ENCODE measurements at places on chromosomes 12 and 14.

DNA sequence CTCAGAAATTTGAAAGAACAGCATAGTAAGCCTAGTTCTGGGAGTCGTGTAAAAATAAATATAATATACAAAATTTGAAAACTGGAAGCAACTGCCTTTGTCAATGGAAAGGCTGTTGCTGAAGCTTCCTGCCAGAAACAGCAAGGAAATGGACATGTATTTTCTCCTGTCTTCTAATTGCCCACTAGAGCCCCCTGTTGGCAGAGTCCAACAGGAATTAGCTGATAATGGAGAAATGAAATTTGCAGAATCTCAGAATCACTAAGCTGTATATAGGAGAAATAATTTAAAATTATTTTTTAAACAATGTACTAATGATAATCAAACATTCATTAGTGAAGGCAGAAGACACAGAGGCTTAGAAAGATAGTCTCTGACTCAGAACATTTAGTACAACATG is 414.8 kb downstream of the SLC6A15 start:
- no peak for DNase-seq

GRCh38 chr12:81597928-81598604 is 161.1 kb downstream of the PPFIA2 start:
- DNase-seq: no peak

DNA sequence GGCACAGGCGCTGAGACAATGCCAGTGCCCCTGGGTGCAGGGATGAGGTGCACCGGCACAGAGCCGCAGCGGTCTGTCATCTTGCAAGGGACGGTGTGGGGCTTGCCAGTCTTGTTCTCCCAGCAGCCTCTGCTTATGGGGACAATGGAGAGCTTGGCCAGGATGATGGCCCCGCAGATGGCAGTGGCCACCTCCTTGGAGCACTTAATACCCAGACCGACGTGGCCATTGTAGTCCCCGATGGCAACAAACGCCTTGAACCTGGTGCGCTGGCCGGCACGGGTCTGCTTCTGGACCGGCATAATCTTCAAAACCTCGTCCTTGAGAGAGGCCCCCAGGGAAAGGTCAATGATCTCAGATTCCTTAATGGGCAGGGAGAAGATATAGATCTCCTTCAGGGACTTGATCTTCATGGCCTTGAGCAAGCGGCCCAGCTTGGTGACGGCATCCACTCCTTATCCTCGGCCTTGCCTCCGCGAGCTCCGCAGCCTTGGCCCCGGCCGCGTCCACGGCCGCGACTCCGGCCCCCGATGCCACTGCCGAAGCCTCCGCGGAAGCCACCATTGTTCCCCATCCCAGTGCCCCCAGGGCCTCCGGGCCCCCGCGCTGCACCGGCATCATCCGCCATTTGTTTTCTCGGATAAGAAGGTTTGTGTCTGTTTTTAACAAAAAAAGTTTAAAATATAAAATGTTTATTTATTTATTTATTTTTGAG is 29.9 kb downstream of the VRTN start:
- no peak for DNase-seq

GRCh38 chr12:80979816-80980215 is 42.1 kb upstream of the LIN7A start:
- no peak for DNase-seq

All from myocyte (in vitro differentiated cells).